Stimulated activated CD4-positive, alpha-beta T cell treated with anti-CD3 and anti-CD28 coated beads, Interleukin-12 subunit alpha, Interleukin-12 subunit beta, amount 100 ng/mL, for 24 hours (primary cell): ENCODE measurements at places on chromosomes 2 and 18.

GRCh38 chr2:26612522-26613240 is 28.5 kb downstream of the CIB4 start:
- no peak for DNase-seq

DNA sequence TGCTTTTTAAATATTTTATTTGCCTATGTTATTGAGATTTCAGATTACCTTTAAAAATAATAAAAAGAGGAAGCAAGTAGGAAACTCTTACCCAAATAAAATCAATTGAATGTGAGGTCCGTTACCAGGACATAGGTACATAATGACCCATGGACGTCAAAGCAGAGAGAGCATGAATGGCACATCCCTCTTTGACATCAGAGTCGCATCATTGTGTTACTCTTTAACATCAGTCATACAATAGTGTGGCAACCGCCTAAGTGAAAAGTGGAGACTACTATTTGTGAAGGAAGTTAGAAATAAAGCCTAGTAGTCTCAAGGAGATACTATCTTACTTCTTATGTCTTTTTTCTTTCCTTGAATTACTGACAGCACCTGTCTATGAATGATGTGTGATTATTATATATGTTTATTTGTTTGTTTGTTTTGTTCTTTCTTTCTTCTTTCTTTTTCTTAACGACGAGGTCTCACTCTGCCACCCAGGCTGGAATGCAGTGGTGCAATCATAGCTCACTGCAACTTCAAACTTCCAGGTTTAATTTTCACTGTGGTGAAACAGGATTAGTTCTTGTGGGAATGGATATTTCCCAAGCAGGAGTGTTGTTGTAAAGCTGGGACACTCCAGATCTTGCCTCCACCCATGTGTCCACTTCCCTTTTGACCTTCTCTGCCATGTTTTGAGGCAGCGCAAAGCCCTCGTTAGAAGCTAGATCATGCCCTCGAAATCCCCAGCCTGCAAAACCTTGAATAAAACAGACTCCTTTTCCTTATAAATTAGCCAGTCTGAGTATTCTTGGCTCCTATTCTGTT is 407.2 kb upstream of the NETO1 start:
- DNase-seq: no peak

- DNase-seq: no peak
These were observed 225.4 kb upstream of the ID2 start for GRCh38 chr2:8456151-8457091.

DNA sequence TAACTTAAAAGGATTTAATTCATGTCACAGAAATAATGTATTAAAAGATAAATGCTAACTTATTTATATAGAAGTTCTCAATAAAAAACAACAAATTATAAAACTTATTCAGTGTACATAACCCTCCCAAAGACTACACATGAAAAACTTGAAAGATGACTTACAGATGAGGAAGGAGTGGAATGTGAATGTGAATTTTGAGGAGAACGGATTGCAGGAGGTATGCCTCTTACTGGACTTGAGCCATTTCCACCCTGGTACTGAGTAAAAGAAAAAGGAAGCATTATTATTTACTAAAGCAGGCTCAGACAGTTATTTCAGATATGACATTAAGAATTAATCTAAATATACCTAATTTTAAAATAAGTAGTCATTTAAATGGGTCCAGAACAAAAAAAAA is 104.4 kb downstream of the TLK1 start:
- no peak for DNase-seq

GRCh38 chr2:207046724-207047123 is 107.4 kb downstream of the CPO start:
- no peak for DNase-seq

GRCh38 chr18:57920036-57920435 is 116.9 kb upstream of the ATP8B1 start:
- DNase-seq: no peak

- no peak for DNase-seq
These were observed 11.8 kb upstream of the DSG2 start for GRCh38 chr18:31486165-31486564.

- DNase-seq: no peak
These were observed 221.5 kb downstream of the EPHA4 start for GRCh38 chr2:221350616-221351015.

GRCh38 chr18:6052449-6052913 is 157.2 kb upstream of the TMEM200C start:
- no peak for DNase-seq

DNA sequence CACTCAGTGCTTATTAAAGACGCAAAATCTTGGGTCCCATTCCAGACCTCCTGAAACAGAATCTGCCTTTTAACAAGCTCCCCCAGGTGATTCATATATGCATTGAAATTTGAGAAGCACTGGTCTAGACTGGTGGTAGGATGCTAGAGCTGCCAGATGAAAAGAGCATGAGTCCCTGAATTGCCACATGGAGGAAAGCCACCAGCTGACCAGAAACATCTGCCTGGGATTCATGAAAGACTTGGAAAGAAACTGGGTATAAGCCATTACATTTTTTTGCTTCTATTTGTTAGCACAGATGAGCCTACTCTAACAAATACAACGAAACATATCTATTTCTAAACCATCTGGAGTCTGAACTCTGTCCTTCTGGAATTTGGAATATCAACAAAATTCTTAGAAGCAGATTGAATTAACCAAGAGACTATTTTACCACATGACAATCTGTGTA is 228.9 kb downstream of the RBM43 start:
- no peak for DNase-seq

DNA sequence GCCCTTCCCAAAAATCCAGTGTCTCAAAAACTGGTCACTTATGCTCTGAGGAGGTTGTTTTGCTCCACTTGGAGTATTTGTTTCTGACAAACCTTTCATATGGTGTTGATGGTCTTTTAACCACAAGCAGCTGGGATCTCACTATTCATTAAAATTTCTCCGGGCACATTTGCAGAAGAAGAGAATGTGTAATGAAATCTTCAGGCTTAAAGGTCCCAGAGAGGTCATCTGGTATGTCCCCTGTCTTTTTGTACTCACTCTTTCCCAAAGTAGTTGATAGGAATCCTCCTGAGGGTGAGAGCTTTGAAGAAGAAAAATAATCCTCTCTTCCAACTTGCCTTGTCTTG is 430.8 kb downstream of the SETBP1 start:
- DNase-seq: no peak

- no peak for DNase-seq
These were observed 97.3 kb upstream of the ST6GAL2 start for GRCh38 chr2:106983305-106983704.

DNA sequence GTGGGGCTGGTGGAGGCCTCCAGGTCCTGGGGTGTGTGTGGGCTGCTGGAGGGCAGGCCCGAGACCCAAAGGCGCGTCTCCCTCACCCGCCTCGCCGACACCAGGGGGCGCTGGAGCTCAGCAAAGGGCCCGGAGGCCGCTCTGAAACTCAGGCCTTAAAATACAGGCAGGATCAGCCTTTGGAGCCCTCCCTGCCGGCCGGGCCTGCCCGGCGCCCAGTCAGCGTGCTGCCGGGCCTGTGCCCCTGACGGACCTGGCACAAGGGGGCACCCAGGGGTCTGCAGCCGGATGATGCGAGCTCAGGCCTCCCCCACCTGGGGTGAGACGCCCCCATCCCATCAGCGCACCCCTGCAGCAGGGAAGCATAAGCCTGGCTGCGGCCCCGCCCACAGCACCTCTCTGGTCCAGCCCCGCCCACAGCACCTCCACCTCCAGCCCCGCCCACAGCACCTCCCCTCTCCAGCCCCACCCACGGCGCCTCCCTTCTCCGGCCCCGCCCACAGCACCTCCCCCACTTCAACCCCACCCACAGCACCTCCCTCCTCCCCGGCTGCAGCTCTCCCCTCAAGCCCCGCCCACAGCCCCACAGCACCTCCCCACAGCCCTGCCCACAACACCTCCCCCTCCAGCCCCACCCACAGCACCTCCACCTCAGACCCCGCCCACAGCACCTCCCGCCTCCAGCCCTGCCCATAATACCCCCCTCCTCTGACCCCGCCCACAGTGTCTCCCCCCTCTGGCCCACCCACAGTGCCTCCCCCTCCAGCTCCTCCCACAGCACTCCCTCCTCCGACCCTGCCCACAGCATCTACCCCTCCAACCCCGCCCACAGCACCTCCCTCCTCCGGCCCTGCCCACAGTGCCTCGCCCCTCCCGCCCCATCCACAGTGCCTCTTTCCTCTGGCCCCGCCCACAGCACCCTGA is 92.8 kb upstream of the OTOS start:
- DNase-seq: peak; percentile 72

GRCh38 chr2:95278051-95278471 is 3.8 kb downstream of the PROM2 start:
- no peak for DNase-seq

- no peak for DNase-seq
These were observed 647.0 kb downstream of the TDRD15 start for GRCh38 chr2:21770787-21771186.

DNA sequence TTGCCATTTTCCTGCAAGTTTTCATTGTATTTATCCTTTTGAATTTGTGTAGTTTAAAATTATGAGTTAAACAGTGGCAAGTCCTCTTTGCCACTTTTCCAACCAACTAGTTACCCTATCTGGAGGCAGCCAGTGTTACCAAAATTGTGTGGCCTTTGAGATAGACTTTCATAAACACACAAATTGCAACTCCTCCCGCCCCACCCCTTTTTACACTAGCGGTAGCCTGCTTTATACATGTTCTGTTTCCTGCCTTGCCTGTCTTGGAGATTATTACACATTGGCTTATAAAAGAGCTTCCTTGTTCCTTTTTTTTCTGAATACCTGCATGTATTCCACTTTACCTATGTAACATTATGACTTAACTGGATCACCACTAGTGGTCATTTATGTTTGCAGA is 56.5 kb downstream of the RPIA start:
- no peak for DNase-seq

GRCh38 chr2:54977149-54977548 is 73.1 kb downstream of the RTN4 start:
- DNase-seq: no peak

GRCh38 chr2:42028571-42029148 is 19.2 kb upstream of the PKDCC start:
- DNase-seq: no peak

- DNase-seq: no peak
These were observed 87.0 kb upstream of the ITGA6 start for GRCh38 chr2:172340394-172340793.

- DNase-seq: no peak
These were observed 545 bp downstream of the MPP4 start for GRCh38 chr2:201697899-201698298.

- no peak for DNase-seq
These were observed 746.3 kb upstream of the CHAC2 start for GRCh38 chr2:53021292-53021691.

DNA sequence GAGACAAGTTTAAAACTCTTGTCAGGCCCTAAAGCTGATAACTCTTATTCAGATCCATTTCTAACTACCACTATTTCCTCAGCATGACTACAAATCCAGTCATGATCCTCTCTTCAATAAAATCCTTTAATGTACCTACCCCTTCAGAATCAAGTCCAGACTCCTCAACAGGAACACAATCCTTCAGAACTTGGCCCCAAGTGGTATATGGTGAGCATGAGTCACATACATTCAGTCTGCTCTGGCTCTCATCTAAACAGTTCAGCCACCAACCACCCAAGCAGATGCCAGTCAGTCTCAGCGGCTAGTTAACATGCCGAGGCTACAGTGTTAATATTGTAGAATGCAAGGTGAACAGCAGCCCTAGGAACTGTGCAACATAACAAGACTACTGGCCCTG is 9.7 kb downstream of the LMAN2L start:
- no peak for DNase-seq

- no peak for DNase-seq
These were observed 158.9 kb downstream of the CCDC148 start for GRCh38 chr2:158297606-158298005.

DNA sequence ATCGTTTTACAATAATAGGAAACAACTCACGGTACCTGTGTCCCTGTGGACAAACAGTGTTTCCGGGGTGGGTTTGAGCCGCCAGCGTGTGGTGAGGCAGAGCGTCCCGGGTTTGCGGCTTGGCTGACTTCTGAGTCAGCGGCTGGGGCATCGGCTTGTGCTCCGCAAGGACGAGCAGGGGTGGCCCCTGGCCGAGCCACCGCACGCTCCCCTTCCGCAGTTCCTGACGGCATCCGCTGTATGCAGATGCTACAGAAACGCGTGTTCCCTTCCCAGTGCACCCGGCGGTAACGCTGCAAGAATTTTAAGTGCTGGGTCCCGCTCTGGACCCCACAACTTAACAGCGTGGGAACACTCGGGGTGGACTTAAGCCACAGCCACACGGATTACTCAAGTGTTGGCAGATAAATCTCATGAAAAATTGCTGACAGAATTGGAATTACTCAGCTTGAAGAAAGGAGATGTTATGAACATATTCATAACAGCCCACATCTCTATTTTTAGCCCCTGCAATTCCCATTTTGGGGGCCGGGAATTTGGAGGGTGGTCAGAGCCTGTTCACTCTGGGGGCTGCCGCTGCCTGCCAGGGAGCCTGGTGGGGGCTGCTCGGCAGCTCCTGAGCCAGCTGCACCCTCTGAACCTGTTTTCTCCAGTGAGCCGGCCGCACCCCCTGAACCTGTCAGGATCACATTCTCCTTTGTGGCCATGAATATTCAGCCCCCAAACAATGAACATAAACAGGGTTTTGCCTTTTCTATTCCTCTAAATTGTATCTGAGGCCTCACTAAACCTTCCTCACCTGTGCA is 12.6 kb upstream of the KCNG2 start:
- no peak for DNase-seq

DNA sequence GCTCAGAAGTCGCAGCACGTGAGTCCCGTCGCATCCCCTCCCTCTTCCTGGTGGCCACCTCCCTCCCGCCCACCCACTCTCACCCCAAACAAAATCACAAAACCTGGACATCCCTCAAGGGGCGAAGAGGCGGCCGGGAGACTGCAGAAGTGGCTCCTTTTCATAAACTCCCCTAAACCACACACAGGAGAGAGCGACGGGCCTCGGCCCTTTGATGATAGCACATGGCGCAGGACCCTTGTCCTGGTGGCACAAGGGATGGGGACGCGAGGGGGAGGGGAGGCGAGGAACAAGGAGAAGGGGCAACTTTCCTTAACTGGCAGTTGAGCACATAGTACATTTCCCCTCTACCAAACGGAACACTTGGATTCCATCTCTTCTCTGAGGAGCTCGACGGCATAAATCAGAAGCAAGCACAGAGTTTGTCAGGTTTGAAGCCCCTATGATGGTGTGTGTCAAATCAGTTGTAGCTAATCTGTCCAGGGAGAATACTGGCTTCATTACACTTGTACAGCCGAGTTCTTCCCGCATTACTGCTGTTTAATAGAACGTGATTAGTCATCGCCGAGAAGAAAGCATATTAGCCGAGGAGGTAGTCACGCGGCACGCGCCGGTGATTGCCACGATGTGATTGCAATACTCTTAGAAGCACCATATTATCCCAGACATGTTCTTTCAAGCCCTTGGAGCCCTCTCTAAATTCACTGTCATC is 43.8 kb downstream of the GBX2 start:
- DNase-seq: no peak

DNA sequence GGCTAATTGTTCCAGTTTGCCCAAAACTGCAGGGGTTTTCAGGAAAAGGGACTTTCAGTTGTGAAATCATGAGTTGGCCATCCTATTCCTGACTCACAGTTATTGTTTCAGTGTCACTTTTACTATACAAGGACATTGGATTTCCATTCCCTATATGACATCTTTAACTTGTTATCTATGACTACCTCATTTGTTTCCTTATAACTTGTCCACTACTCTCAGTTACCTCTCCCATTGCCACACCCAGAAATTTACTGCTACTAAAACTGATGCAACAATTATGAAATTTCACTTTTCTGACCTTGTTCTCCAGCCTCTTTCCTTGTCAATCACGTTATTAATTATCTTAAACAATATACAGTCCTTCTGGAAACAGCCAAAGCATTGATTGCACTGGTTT is 116.5 kb upstream of the ZNF804A start:
- DNase-seq: no peak
